ENCODE measurements at places on chromosomes 4 and X.

- no peak overlapping the region for H3K4me3 ChIP-seq
- H3K27ac ChIP-seq: no peak overlapping the region
- DNase-seq: no peak
- no peaks in the 10 kb centered on the region for H3K27me3 ChIP-seq
- H3K36me3 ChIP-seq: no peaks in the 10 kb centered on the region
Observed at GRCh38 chrX:131704136-131704695, 160.3 kb downstream of the OR13H1 start.

GRCh38 chrX:2578864-2579263, 78.1 kb upstream of the DHRSX start:
- H3K27ac ChIP-seq: no peak overlapping the region
- H3K4me1 ChIP-seq: peaks cover 11% of the 10 kb centered on the region
- DNase-seq: no peak

DNA sequence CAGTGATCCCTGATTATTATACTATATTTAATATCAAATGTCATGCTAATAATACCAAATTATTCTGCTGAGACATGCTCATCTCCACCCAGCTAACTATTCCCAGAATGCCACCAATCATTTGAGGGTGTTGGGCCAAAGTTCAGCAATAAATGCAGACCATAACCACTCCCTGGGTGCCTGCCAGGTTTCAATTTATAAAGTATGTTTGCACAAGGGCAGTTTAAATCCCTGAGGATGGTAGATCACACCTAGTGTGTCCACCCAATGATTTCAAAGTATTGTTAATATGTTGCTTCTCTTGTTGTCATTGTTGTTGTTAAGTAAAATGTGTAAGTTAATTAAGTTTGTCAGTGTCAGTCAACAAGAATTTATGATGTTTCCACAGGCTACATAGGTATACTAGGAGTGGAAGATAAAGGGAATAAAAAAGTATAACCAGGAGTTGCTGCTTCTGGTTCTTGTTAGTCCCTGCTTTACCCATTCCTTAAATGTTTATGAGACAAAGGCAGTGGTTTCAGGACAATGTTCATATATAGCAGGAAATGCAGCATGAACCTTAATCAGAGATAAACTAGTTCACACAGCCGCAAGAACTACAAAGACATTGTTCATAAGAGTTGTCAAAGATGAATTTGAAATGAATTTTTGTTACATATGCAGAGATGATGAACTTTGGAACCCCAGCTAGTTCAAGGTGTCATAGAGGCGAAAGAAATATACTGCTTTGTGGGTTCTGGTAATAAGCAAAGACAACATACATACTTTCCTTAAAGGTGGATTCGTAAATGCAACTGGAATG, 25.5 kb downstream of the HPGD start:
- H3K36me3 ChIP-seq: peaks cover 15% of the 10 kb centered on the region
- H3K4me3 ChIP-seq: peak overlapping the region; percentile 45
- H3K27me3 ChIP-seq: no peaks in the 10 kb centered on the region
- no peak for DNase-seq
- H3K27ac ChIP-seq: peak overlapping the region; percentile 51

DNA sequence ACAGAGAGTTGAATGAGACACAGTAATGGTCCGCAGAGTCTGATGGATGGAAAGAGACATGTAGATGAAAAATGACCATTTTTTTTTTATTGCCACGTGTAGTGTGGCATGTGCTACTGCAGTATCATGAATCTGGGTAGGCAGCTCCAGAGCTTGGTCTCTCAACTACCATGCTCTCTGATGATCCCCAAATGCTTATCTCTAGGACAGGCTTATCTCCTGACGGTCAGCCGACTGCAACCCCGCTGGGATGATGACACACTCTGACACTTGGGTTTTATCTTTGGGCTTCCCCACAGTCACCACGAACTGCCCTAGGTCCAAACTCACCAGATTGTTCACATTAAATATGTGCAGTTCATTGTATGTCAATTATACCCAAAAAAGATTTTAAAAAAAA, 239.7 kb downstream of the QDPR start:
- H3K4me1 ChIP-seq: no peaks in the 10 kb centered on the region
- H3K36me3 ChIP-seq: no peaks in the 10 kb centered on the region
- H3K27me3 ChIP-seq: peaks cover 13% of the 10 kb centered on the region
- H3K27ac ChIP-seq: no peak overlapping the region
- H3K4me3 ChIP-seq: no peak overlapping the region

- H3K27ac ChIP-seq: no peak overlapping the region
- no peaks in the 10 kb centered on the region for H3K36me3 ChIP-seq
- no peak overlapping the region for H3K4me3 ChIP-seq
- DNase-seq: no peak
- no peaks in the 10 kb centered on the region for H3K27me3 ChIP-seq
Observed at GRCh38 chr4:144318797-144319196, 178.3 kb upstream of the GYPA start.

DNA sequence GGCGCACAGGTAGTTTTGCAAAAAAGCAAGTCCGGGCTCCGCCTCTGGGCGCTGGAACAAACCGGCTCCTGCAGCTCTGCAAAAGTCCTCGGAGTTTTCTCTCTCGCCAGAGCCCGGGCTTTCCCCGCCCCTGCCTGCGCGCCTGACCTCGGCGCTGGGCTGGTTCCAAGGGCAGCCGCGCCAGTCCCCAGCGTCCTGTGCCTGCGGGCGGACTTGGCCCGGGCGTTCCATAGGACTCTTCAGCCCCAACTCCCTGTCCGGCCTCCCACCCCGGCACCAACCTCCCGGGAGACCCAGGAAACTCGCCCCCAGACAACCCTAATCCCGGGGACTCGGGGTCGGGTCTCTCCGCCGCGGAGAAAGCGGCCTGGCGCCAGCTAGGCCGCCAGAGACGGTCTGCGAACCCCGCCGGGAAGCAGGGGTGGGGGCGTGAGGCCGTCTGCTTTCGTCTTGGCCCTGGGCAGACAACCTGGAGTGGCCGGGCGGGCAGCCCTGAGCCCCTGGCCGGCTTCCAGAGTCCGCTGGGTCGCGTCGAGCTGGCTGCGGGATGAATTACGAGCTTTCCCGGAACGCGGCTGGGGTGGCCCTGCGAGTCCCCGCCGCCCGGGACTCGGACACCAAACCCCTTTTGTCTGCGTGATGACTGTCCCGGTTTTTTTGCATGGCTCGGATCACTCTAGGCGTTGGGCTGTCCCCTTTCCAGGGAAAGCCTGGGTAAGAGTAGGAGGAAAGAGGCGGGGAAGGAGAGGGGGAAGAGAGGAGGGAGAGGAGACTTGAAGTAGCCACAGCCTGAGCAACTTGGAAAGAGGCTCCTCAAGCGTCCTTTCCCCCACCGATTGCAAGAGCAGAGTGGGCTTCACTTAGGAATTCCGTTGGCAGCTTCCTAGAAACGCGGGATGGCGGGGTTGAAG, 916 bp downstream of the MXRA5 start:
- H3K4me1 ChIP-seq: no peaks in the 10 kb centered on the region
- no peak overlapping the region for H3K4me3 ChIP-seq
- no peaks in the 10 kb centered on the region for H3K36me3 ChIP-seq

- peaks cover 12% of the 10 kb centered on the region for H3K4me1 ChIP-seq
- peak; percentile 91 for DNase-seq
- H3K27ac ChIP-seq: peak within 1 kb of the TSS; percentile 99
- peaks cover 6% of the 10 kb centered on the region for H3K36me3 ChIP-seq
- no peaks in the 10 kb centered on the region for H3K27me3 ChIP-seq
- H3K4me3 ChIP-seq: peak within 1 kb of the TSS; percentile 95
Observed at GRCh38 chrX:48597353-48598264, at the start of gene WDR13. Gene WDR13, plus strand, starts transcription at chrX:48597492. Its CDS starts 505 bp downstream, at chrX:48597997.

- no peaks in the 10 kb centered on the region for H3K4me1 ChIP-seq
- no peaks in the 10 kb centered on the region for H3K36me3 ChIP-seq
- no peak overlapping the region for H3K27ac ChIP-seq
- no peak overlapping the region for H3K4me3 ChIP-seq
Observed at GRCh38 chr4:188665491-188666457, 526.5 kb downstream of the TRIML1 start.

DNA sequence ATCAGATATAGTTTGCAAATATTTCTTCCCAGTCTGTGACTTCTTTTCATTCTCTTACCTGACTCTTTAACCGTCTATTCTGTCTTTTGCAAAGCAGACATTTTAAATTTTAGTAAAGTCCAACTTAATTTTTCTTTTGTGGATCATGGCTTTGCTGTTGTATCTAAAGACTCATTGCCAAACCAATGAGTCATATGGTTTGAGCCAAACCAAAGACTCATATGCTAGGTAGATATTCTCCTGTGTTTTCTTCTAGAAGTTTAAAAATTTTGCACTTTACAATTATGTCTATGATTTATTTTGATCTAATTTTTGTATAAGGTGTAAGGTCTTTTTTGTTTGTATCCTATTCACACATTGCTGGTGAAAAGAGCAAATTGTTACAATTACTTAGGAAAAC, 446.8 kb downstream of the ANKRD50 start:
- no peak overlapping the region for H3K4me3 ChIP-seq
- no peaks in the 10 kb centered on the region for H3K4me1 ChIP-seq
- H3K27ac ChIP-seq: no peak overlapping the region

DNA sequence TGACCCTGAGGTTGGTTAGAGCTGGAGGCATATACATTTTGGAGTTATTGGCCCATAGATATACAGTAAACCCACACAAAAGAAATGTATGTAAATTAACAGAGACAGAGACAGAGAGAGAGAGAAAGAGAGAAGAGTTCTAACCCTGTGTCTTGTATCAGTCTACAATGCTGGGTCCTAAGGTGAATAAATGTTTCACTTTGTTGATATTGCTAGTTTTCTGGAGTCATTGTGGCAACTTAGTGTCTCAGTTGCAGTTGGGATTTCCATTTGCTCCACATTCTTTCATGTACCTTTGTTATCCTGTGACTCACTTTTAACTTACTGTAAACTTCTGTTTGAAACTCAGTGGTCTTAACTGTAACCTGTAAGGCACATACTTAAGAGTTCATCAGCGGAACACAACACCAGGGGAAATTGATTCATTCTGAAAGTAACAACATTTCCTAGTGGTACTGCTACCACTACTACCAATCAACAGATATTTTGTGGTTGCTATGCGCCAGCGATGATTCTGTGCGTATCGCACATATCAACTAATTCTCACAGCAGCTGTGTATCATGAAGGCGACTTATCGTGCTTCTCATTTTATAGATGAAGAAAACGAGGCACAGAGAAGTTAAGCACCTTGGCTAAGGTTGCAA, 38.5 kb upstream of the ETDA start:
- DNase-seq: peak; percentile 49
- peaks cover 17% of the 10 kb centered on the region for H3K4me1 ChIP-seq
- peaks cover 3% of the 10 kb centered on the region for H3K27me3 ChIP-seq
- H3K27ac ChIP-seq: no peak overlapping the region
- H3K36me3 ChIP-seq: no peaks in the 10 kb centered on the region

GRCh38 chr4:101792056-101792590, 1.6 kb downstream of the BANK1 start:
- H3K4me3 ChIP-seq: no peak overlapping the region

DNA sequence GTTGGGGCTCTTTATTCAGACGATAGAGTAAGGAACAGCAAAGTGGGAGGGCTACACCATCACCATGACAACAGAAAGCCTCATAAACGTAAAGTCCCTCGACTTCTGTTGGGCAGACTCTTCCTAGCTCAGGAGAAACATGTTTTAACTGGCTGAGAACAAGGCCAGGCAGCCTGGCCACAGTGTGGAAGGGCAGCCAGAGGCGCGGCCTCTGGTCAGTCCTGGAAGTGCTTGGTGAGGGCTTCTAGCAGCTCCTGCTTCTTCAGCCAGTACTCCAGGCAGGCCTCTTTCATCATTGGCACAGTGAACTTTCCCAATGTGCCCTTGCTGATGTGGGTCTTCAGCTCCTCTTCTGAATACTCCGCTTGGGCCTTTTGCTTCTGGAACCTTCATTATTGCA, 690.9 kb downstream of the PCDH19 start:
- H3K27ac ChIP-seq: no peak overlapping the region
- H3K4me1 ChIP-seq: no peaks in the 10 kb centered on the region
- H3K36me3 ChIP-seq: no peaks in the 10 kb centered on the region
- DNase-seq: no peak
- H3K27me3 ChIP-seq: no peaks in the 10 kb centered on the region

DNA sequence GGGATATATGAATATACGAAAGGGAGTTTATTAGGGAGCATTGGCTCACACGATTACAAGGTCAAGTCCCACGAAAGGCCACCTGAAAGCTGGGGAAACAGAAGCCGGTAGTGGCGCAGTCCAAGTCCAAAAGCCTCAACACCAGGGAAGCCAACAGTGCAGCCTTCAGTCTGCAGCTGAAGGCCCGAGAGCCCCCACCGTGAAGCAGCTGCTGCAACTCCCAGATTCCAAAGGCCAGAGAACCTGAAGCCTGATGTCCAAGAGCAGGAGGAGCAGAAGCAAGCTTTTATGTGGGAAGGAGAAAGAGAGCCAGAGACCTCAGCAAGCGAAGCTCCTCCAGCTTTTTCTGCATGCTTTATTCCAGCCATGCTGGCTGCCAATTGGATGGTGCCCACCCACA, 275.8 kb downstream of the PTTG2 start:
- no peak overlapping the region for H3K27ac ChIP-seq
- H3K4me1 ChIP-seq: no peaks in the 10 kb centered on the region
- DNase-seq: no peak
- peaks cover 3% of the 10 kb centered on the region for H3K27me3 ChIP-seq
- no peaks in the 10 kb centered on the region for H3K36me3 ChIP-seq
- H3K4me3 ChIP-seq: no peak overlapping the region

- H3K27ac ChIP-seq: no peak overlapping the region
- H3K27me3 ChIP-seq: no peaks in the 10 kb centered on the region
- H3K36me3 ChIP-seq: no peaks in the 10 kb centered on the region
- DNase-seq: no peak
- H3K4me1 ChIP-seq: no peaks in the 10 kb centered on the region
- H3K4me3 ChIP-seq: no peak overlapping the region
Observed at GRCh38 chrX:12463873-12464272, 325.6 kb downstream of the FRMPD4 start.

DNA sequence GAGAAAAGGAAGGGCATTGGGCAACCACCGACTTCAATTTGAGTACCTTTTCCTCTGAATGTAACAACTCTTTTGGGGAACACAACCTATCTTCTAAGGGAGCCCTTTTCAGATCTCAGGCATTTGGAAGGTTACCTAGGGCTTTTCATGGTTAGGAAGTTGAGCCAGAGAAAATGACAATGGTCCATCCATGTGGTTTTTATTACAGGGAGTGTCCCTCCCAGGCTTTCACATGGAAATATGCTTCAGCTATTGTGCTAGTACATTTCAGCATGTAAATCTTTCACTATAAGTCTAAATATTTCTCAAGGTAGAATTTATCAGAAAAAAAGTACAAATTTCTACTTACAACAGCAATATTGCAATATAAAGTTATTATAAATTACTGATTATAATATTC, 259.8 kb downstream of the IQCM start:
- H3K4me3 ChIP-seq: no peak overlapping the region
- no peaks in the 10 kb centered on the region for H3K4me1 ChIP-seq
- no peak overlapping the region for H3K27ac ChIP-seq
- DNase-seq: no peak
- no peaks in the 10 kb centered on the region for H3K36me3 ChIP-seq

- peaks cover 23% of the 10 kb centered on the region for H3K36me3 ChIP-seq
- H3K4me1 ChIP-seq: peaks cover 62% of the 10 kb centered on the region
- H3K27me3 ChIP-seq: peaks cover 2% of the 10 kb centered on the region
- no peak for DNase-seq
Observed at GRCh38 chr4:1873291-1873690, 2.1 kb downstream of the NSD2 start.

DNA sequence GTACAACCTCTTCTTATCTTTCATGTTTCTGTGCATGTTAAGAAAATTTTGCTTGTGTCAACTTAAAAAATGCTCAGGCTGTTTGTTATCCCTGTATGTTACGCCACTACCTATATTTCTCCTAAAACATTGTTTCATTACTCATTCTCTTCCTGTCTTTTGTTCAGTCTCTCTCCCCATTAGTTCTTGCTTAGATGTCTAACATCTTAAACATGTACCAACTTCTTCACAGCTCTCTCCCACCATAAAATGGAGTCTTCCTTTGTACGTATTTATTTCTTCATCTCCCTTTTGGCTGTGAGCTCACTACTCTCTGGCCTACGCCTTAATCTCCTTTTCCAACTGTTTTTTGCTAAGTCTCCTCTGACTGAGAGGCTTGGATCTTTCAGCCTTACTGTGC, 36.4 kb downstream of the PCDH7 start:
- DNase-seq: no peak
- H3K4me3 ChIP-seq: no peak overlapping the region
- H3K27me3 ChIP-seq: no peaks in the 10 kb centered on the region
- no peaks in the 10 kb centered on the region for H3K4me1 ChIP-seq
